Fibroblast of the aortic adventitia (primary cell): ENCODE measurements at places on chromosomes 3 and 15.

GRCh38 chr3:24365168-24365567 lies 129.5 kb downstream of the THRB start:
- peak; percentile 84 for DNase-seq

GRCh38 chr3:45670436-45670835 lies 18.8 kb upstream of the SACM1L start:
- DNase-seq: no peak

- peak; percentile 86 for DNase-seq
These were observed 503.4 kb upstream of the CBLB start for GRCh38 chr3:106371971-106372805.

DNA sequence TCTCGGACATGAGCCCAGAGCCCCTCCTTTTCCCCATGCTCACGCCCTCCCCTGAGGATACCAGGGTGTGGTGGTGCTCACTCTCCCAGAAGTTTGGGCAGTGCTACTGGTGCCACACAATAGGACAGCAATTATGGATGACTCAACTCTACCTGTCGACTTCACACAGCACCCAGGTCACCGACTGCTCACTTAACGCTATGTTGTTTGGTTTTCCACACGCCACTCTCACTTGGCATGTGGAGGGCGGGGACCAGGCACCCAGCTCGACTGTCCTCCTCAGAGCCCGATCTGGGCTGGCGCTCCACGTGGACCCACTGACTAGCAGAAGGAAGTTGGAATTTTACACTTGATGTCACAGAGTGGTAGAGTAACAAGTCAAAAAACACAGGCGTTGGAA lies 30.9 kb downstream of the STIMATE start:
- no peak for DNase-seq

GRCh38 chr3:157219215-157219614 lies 59.3 kb upstream of the CCNL1 start:
- DNase-seq: no peak

- no peak for DNase-seq
These were observed 31.8 kb downstream of the RBM5 start for GRCh38 chr3:50120364-50121071.

DNA sequence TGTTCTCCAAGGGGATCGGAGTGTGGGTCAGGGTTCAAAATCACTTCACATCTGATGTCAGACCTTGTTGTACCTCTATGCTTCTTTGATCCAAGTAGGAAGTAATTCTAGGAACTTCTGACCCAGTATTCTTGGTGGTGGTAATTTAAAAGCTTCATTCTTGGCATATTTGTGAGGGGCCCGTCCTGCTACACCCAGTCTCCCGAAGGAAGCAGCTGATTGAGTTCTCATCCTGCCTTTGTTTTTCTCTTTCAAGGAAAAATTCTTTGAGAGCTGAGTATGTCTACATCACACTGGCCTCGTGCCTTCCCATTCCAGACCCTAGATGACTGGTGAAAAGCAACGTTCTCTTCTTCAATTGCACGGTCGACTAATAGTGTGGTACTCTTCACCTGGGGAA lies 234.4 kb upstream of the TPRG1 start:
- no peak for DNase-seq

- peak; percentile 10 for DNase-seq
These were observed 153.6 kb upstream of the BHLHE40 start for GRCh38 chr3:4825436-4826236.

- peak; percentile 83 for DNase-seq
These were observed 15.6 kb downstream of the SMAD3 start for GRCh38 chr15:67080900-67081431.

- peak; percentile 98 for DNase-seq
These were observed at the start of gene ACAA1 for GRCh38 chr3:38136777-38137614. Gene ACAA1, minus strand, starts transcription at chr3:38137127. Its CDS starts 92 bp downstream, at chr3:38137035.

DNA sequence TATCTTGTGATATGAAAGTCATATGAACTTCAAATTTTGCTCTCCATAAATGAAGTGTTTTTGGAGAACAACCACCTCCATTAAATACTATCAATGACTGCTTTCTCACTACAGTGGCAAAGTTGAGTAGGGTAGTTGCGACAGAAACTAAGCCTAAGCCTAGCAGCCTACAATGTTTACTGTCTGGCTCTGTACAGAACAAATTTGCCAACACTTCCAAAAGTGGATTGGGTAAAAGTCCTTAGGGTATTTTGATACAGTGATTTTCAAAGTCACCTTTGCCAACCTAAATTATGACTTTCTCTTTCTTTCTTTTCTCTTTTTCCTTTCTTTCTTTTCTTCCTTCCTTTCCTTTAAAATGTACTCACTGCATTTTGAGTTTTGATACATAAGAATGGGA lies 142.6 kb downstream of the PLCL2 start:
- no peak for DNase-seq

DNA sequence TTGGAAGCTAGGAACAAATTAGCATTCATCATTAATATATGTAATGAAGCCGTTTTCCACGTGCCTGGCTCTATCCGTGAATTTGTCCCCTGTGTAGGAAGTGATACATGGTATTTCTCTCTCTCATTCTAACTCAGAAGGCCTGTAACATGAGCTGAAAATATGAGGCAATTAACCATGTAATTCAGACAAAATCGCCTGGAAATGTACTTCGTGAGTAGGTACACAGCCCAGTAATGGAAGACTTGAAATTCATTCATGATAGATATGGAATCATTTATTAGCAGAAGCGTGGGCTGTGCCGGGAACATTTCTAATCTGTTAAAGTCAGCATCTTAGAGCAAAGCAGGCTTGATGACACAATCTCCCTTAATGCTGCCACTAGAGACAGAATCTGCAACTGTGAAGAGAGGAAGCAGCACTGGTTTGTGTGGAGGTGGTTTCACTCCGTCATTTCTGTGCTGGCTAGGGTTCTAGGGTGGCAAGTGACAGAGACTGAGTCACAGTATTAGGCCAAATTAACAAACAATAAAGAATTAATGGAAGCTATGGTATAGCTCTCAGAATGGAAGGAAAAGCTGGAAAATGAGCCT lies 225.0 kb upstream of the PROK2 start:
- peak; percentile 31 for DNase-seq

GRCh38 chr15:96363707-96364106 lies 33.2 kb downstream of the NR2F2 start:
- DNase-seq: no peak

DNA sequence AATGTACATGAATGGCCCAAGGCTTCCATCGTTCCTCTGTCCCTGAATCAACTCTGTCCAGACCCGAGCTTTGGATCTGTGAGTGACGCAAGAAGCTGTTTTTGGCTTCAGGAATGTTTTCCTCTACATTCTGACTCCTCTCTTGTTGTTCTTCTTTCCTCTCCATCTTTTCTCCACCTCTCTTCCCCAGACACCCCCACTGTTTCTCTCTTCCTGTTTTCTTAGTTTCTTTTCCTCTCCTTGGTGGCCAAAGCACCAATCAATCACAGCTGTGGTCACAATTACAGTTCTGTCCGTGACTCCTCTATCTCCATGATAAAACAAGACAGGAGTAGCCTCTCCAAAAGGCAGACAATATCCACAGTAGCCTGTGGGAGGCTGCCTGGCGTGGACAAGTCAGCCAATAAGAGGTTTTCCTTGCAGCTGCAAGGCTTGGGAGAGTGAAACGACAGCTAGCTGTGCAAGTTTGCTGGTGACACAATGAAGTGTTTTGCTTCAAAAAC lies 4.9 kb upstream of the TMEM212 start:
- peak; percentile 86 for DNase-seq

DNA sequence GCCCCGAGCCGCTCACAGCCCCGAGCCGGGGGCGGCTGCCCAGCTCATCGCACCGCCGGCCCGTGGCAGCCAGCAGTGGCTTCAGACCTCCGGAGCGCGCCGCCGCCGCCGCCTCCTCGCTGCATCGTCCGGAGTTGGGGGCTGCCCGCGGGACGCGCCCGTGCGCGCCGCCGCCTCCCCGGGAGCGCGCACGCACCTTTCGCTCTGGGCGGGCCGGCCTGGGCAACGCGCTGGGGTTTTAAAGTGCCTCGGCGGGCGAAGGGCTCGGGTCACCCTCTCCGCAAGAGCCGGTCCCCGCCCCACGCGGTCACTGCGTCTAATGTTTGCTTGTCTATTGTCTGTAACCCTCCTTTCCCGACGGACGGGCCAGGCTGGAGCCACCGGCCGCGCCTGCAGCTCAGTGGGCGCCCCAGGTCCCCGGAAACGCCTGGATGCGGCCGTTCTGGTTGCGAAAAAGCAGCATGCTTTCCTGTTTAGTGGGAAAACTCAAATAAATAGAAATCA lies at the start of gene RYK:
TSS of gene RYK (minus strand) at position 143 of the 504 bp plus-strand sequence. CDS start 205 bp downstream, outside the sequence.
- DNase-seq: peak; percentile 57

DNA sequence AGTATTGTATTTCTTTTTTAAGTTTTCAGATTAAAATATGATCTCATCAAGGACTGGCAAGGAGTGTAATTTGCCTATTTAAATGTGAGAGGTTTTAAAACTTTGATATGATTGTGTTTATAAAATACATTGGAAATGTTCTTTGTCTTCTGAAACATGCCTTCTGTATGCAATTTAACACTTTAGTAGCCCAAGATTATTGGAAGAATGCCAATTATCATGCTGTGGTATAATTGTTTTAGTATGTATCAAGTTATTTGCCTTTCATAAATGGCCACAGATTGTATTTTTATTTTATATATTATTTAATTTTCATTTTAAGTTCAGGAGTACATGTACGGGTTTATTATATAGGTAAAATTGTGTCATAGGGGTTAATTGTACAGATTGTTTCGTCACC lies 31.7 kb downstream of the ECT2 start:
- no peak for DNase-seq

- no peak for DNase-seq
These were observed 252.3 kb downstream of the OCA2 start for GRCh38 chr15:27846722-27847395.

- no peak for DNase-seq
These were observed 100.4 kb downstream of the VGLL4 start for GRCh38 chr3:11543141-11543947.

GRCh38 chr15:23760024-23760423 lies 72.9 kb upstream of the NDN start:
- DNase-seq: no peak

DNA sequence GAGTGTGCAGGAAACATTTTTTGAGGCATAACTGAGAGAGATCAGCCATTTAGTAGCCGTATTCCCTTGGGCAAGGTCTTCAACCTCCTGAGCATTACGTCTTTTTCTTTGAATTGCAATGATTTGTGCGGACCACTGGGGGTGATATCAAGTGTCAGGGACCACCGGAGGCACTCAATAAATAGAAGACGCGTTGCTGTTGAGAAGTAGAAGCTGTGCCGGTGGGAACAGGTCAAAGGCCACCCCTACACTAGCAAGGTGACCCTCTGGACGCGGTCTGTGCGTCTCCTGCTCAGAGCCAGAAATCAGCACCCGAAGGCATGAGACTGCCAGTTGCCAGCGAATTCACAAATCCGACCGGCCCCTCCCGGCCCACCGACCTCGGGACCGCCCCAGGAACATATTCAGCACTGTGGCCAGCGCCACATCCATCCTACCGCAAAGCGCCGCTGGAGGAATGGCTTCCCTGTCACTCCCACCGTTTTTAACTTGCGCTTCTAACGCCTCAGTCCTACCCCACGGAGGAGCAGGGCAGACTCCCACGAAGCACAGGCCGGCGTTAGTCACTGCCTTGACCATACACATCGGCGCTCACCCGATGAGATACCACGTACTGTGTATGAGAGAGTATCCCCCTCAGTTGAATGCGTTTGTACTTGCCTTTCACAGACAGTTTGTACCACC lies 1.4 kb upstream of the GHSR start:
- peak; percentile 32 for DNase-seq

GRCh38 chr15:56460071-56460470 lies 4.9 kb downstream of the MNS1 start:
- DNase-seq: no peak

GRCh38 chr3:133159498-133160475 lies 121.6 kb downstream of the TMEM108 start:
- DNase-seq: no peak

GRCh38 chr3:143090976-143091837 lies 28.4 kb upstream of the CHST2 start:
- DNase-seq: no peak

GRCh38 chr3:190169877-190170276 lies 49.2 kb upstream of the P3H2 start:
- no peak for DNase-seq

DNA sequence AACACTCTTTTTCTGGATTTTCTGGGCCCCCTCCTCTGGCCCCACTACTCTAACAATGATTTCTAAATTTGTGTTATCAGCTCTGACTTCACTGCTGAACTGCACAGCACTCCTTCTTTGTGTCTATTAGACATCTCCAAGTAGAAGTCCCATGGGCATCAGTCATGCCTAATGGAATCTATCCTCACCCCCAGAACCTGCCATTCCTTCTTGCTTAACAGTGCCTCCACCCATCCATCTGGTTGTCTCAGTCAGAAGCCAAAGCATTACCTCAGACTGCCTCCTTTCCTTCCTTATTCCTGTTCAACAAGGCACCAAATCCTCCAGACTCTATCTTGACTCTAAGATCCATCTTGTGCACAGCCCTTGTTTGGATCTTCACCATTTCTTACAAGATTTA lies 36.2 kb downstream of the SSR3 start:
- peak; percentile 75 for DNase-seq
